ENCODE measurements at places on chromosomes 2 and 18.

DNA sequence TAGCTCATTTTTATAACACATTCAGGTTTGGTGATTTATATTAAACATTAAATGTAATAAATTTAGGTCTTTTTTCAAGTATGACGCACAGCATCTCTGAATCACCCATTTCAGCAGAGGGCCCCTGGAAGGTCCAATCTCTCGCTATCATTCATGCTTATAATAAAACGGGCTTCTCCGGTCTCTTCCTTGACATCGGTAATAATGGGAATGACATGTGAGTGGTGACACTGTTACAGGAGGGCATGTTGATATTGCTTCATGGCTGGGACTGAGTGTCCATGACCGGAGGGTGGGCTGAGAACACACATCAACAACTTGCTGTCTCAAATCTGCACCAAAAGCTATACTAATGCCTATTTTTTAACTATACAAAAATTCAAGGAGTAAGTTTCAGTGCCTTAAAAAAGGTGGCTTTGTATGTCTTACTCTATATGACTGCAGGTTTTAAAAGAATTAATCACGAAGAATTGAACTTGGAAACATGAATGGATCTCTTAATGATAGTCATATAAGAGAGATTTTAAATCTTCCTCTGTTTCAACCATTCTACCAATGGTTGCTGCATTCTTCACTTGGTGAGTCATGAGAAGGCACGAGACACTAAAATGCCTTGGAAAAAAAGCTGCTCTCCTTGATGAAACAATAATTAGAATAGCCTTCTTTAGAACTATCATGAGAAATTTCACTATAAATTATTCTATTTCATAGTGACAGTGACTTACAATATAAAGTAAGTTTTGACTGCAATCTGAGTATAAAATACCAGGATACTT is 101.9 kb upstream of the NRP2 start:
- no peak for DNase-seq

DNA sequence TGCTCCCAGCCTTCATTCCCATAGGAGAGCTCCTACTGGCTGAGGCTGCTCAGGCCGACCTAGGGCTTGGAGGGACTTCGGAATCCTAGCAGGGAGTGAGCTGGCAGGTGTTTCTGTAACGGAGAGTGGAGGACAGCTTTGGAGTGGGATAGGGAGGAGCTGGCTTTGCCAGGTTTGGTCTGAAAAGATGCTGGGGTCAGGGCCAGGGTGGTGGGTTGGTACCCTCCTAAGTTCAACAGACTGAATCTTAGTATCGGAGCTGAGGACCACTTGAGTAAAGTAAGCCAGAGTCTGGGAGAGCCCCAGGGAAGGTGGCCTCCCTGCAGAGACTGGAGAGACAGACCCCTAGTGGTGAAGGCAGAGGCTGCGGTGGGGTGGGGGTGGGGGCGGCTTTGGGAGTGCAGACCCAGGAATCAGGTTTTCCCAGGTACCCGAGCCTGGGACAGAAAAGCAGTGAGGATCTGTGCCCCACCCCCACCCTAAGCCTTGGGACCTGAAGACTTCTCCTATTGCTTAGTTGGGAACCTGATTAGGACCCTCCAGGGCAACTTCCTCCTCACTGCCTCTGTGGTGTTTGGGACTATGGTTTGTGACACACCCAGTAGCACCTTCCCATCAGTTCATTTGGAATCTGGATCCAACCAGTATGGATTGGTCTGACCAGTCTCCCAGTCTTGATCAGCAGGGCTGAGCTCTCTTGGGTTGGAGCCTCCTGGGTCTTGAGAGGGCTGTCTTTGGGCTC is 3.0 kb downstream of the CNNM4 start:
- no peak for DNase-seq

GRCh38 chr18:24115628-24116027 is 23.2 kb upstream of the CABYR start:
- no peak for DNase-seq

DNA sequence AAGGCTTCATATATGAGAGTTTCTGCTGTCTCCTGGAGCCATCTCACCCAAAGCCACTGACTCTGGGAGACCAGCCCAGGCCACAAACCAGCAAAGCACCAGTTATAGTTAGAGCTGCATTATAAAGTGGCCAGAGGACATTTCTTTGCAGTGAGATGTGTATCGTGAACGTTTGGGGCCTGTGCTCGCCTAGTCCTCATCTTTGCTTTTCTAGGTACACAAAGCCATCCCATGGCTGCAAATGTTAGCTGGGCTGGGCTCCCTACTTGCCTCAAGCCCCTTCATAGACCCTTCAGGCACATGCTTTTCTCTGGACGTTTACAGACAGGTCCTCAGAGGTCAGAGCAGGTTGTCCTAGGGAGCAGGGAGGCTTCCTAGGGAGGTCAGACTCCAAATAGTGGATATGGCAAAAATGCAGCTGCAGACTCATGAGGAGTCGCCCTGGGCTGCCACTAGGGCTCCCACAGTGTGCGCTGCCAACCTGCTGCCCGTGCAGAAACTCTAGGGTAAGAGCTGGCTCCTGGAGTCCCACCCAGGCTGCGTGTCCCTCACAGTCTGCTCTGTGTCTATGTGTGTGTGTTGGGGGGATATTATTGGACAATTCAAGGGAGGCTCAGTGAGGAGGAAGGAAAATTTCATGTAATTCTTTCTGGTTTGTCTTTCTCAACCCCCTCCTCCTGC is 141.0 kb downstream of the RPIA start:
- no peak for DNase-seq

DNA sequence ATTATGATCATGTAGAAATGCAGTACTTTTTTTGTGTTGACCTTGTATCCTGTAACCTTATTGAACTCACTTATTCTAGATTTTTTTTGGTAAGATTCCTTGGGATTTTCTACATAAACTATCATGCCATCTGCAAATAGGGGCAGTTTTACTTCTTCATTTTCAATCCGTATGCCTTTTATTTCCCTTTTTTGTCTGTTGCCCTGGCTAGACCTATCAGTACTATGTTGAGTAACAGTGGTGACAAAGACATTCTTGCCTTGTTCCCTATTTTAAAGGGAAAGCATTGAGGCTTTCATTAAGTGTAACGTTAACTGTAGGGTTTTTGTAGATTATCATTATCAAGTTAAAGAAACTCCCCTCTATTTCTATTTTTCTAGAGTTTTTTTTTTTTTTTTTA is 92.3 kb downstream of the LYPD1 start:
- DNase-seq, result no peak

DNA sequence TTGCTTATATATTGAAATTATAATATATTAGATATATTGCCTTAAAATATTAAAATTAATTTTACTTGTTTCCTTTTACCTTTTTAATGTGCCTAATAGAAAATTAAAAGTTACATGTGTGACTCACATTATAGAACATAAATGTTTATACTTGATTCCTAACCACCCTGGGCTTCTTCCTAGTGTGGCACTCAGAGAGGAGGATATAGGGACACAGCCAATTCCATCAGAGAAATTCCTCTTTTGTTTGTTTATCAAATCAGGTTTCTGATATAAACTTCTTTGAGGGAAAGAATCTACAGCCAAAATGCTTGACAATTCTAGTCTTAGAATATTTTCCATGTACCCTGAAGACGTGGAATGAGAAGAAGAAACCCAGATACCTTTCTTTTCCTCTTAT is 348.9 kb upstream of the NRP2 start:
- DNase-seq, result no peak

- no peak for DNase-seq
Measured at GRCh38 chr2:11031876-11032275, 120.1 kb downstream of the KCNF1 start.

DNA sequence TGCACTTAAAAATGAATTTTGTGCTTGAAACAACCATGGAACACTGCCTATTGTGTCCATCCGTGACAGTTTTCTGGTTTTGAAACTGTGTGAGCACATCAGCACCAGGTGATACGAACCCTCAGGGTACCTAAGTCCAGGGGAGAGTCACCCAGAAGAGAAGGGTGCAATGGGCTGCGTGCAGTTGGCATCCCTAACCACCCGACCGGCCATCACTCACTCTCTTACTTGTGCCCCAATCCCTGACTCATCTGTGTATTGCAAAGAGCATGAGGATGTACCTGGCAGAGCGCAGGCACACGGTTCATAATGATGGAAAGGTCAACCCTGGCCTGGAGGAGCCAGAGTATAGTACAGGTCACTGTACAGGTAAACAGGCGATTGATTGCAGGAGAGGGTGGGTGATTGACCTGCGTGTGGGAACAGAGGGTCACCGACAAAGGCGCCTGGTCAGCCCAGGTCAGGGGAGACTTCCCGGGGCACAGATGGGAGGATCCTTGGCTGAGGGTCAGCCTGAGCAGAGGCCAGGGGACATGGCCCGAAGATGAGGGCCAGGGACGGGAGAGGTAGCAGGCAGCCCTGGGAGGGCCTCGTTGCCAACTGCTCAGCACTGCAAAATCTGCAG is 160.3 kb downstream of the SEPTIN10 start:
- DNase-seq, result no peak

DNA sequence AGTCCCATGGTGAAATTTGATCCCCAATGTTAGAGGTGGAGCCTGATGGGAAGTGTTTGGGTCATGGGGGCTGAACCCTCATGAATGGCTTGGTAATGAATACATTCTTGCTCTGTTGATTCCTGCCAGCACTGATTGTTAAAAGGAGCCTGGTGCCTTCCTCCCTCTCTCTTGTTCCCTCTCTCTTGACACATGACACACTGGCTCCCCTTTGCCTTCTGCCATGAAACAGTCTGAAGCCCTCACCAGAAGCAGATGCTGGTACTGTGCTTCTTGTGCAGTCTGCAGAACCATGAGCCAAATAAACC is 30.6 kb upstream of the EPC2 start:
- DNase-seq, result no peak

GRCh38 chr2:240912878-240913809 is 7.0 kb downstream of the CROCC2 start:
- DNase-seq, result no peak

DNA sequence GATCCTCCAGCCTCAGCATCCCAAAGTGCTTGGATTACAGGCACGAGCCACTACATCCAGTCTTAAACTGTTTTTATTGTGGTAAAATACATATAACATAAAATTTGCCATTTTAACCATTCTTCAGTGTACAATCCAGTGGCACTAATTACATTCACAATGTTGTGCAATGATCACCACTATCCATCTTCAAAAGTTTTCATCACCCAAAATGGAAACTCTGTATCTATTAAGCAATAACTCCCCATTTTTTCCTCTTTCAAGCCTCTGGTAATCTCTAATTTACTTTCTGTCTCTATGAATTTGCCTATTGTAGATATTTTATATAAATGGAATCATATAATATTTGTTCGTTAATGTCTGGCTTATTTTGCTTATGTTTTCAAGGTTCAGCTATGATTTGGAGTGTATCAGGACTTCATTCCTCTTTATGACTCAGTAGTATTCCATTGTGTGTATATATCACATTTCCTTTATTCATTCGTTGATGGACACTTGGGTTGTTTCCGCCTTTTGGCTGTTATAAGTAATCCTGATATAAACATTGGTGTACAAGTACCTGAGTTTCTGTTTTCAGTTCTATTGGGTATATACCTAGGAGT is 71.8 kb downstream of the GFPT1 start:
- DNase-seq, result no peak

GRCh38 chr18:31185186-31185950 is 22.7 kb upstream of the DSC1 start:
- no peak for DNase-seq

DNA sequence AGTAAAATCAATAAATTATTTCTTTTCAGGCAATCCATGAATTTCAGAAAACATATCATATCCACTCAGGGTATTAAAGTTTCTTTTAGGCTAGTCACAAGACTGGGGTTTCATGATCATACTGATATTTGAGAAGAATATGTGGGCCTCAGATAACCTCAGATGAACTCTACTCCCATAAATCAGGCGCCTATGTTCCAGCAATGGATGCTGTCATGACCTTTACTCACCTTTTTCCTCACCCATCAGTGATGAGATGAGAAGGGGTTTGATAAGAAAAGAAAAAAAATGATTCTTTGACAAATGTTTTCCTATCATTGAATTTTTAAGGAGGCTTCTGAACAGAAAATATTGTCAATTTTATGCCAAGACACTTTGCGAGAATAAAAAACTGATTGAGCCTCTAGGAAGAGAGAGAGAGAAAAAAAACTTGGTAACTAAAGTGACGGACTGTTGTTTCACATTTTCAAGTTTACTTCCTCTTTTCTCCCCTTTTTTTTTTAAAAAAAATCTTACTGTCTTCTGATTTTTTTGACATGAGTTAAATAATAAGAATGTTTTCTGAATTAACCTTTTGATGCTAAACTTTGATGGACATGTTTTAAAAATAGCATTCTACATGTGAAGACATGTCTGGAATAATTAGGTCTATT is 309.1 kb upstream of the MAP2 start:
- no peak for DNase-seq

- no peak for DNase-seq
Measured at GRCh38 chr2:72981536-72981935, 64.2 kb downstream of the EMX1 start.

- DNase-seq, result no peak
Measured at GRCh38 chr2:216905649-216906329, 45.9 kb upstream of the TNP1 start.

GRCh38 chr18:23627970-23628369 is 34.7 kb downstream of the ANKRD29 start:
- no peak for DNase-seq
